ENCODE measurements at places on chromosomes 3 and 15. TPM values are rescaled to one million over a fixed set of nuclear protein-coding genes. Genes with fewer than 3 reads are reported as not detected.

- no peaks in the 10 kb centered on the region for H3K36me3 ChIP-seq
- H3K27me3 ChIP-seq, result no peaks in the 10 kb centered on the region
- no peak overlapping the region for H3K27ac ChIP-seq
- H3K4me3 ChIP-seq, result no peak overlapping the region
- no peak for DNase-seq
These were observed 4.8 kb downstream of the RBPMS2 start for GRCh38 chr15:64770626-64771025.

- no peaks in the 10 kb centered on the region for H3K36me3 ChIP-seq
- DNase-seq, result no peak
- no peaks in the 10 kb centered on the region for H3K27me3 ChIP-seq
- peaks cover 56% of the 10 kb centered on the region for H3K4me1 ChIP-seq
- H3K4me3 ChIP-seq, result peak overlapping the region; percentile 85
- peak overlapping the region; percentile 89 for H3K27ac ChIP-seq
These were observed 828 bp downstream of the U2SURP start for GRCh38 chr3:143002083-143002712.

DNA sequence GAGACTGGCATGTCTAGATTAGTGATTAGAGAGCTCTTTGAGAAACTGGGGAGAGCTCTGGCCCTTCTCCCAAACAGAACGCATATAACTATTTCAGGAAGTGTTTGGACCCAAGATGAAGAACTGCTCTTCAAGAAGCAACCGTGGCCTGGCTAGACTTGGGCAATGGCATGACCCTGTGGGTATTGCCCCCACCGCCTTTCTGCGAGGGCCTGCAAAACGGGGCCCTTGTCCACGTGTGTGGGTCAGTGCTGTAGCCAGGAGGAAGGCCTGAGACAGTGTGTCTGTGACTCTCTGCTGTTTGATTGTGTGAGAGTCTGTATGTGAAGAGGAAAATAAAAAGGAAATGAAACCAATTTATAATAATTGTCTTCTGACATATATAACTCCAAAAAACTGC is 42.5 kb downstream of the EEFSEC start:
- H3K4me1 ChIP-seq, result peaks cover 10% of the 10 kb centered on the region
- DNase-seq, result no peak
- H3K27ac ChIP-seq, result no peak overlapping the region
- no peaks in the 10 kb centered on the region for H3K27me3 ChIP-seq
- H3K4me3 ChIP-seq, result no peak overlapping the region

GRCh38 chr3:7536921-7537320 is 676.0 kb downstream of the GRM7 start:
- DNase-seq, result no peak
- H3K4me3 ChIP-seq, result no peak overlapping the region
- no peaks in the 10 kb centered on the region for H3K36me3 ChIP-seq
- no peaks in the 10 kb centered on the region for H3K27me3 ChIP-seq
- H3K27ac ChIP-seq, result no peak overlapping the region

GRCh38 chr3:100419406-100419805 is 18.1 kb downstream of the LNP1 start:
- H3K27me3 ChIP-seq, result no peaks in the 10 kb centered on the region
- DNase-seq, result no peak
- H3K36me3 ChIP-seq, result no peaks in the 10 kb centered on the region
- no peaks in the 10 kb centered on the region for H3K4me1 ChIP-seq

DNA sequence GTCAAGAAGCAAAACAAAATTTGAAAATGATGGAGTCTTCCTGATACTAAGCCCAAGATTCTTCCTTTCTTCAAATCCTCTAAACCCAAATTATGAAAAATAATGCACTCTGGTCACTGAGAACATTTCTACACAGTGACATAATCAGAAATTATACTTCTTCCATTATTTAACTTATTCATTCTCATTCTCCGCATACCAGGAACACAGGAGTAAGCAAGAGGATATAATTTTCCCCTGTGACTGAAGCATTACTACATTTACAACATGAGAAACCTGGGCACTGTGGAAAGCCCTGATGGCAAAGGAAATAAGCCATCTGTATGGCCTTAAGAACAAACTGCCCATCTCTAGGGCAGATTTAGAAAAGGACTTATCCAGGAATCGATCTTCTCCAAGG is 47.0 kb downstream of the EXD1 start:
- H3K4me1 ChIP-seq, result no peaks in the 10 kb centered on the region
- no peak overlapping the region for H3K4me3 ChIP-seq
- no peak overlapping the region for H3K27ac ChIP-seq
- no peak for DNase-seq

- H3K4me3 ChIP-seq, result no peak overlapping the region
- no peak overlapping the region for H3K27ac ChIP-seq
- no peaks in the 10 kb centered on the region for H3K27me3 ChIP-seq
- peaks cover 2% of the 10 kb centered on the region for H3K4me1 ChIP-seq
- no peaks in the 10 kb centered on the region for H3K36me3 ChIP-seq
These were observed 25.5 kb downstream of the CHRD start for GRCh38 chr3:184405075-184406030.

The LYZL4 gene
- not detected for total RNA-seq

The IL20RB gene
- total RNA-seq, result 67.3 TPM

The ABTB1 gene
- 59.7 TPM for total RNA-seq
